Activated CD4-positive, alpha-beta memory T cell treated with anti-CD3 and anti-CD28 coated beads, Interleukin-2, amount 10 ng/mL, durations not matched to agents 7 days and 5 days (primary cell): ENCODE measurements at places on chromosomes 12 and 14. TPM values are rescaled to one million over a fixed set of nuclear protein-coding genes. Genes with fewer than 3 reads are reported as not detected.

DNA sequence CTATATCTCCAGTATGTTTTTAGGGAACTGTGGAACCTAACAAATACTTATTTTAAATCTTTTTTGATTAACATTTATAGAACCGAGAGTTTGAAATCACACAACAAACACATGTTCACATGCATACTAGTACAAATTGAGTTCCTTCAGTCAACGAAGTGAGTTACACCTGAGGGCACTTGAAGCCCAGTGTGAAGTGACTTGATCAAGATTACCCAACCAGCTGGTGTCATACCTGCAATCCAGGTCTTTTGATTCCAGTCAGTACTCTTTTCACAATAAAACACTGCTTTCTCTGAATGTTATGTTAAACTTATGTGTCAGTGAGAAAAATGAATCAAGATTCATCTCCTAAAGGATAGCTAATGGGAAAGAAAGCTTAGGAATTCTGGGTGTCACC is 35.2 kb downstream of the VRK1 start:
- DNase-seq = no peak
- H3K4me3 ChIP-seq = no peak overlapping the region

GRIP1 gene
- total RNA-seq = 0.18 TPM

KCNH3 gene
- total RNA-seq = 0.90 TPM

DNA sequence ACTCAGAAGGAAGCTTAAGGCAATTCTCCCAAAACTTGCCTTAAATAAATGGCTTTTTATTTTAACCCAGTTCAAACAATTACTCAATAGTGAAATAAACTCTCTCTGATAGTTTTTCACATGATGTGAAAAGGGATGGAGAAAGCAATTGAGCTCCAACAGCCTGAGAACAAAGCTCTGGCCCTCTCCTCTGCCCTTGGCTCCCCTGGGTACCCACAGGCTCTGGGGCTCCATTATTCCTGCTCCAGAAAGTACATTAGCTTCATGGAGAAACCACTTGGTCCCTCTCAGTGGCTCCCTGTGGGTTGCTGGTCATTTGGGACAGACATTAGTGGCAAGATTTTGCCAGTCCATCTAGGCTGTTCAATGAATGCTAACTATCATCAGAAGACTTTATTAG is 242.8 kb downstream of the ATP23 start:
- no peaks in the 10 kb centered on the region for H3K4me1 ChIP-seq
- no peaks in the 10 kb centered on the region for H3K27me3 ChIP-seq
- DNase-seq = no peak
- no peaks in the 10 kb centered on the region for H3K36me3 ChIP-seq
- no peak overlapping the region for H3K27ac ChIP-seq

LBHD2 gene
- total RNA-seq = not detected

DNA sequence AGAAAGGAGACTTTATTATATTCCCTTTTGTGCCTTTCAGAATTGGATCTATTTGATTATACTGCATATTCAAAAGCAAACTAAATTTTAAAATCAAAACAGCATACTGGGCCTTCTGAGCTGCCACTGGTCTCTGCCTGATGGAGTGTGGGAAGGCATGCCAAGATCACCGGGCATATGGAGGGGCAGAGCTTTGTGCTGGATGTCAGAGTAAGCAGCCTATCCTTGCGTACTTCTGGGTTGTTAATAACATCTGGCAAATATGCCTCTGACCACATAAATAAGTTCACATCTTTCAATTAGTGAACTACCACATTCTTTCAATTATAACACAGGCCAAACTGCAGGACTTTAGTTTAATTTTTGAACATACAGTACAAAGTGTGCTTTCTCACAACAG is 18.3 kb downstream of the MLH3 start:
- H3K4me1 ChIP-seq = no peaks in the 10 kb centered on the region
- H3K27ac ChIP-seq = no peak overlapping the region
- H3K36me3 ChIP-seq = peaks cover 30% of the 10 kb centered on the region
